A549 treated with DMSO at 1 μM for 4 hours (cell line): ENCODE measurements at places on chromosomes 2 and 18. TPM values are rescaled to one million over a fixed set of nuclear protein-coding genes. Genes with fewer than 3 reads are reported as not detected.

Gene ADI1
- 53.0 to 63.8 TPM (median 55.6 TPM) in 5 replicates for total RNA-seq

Gene C1QL2
- 0.14 to 0.21 TPM (median 0.14 TPM) in 4 of 5 replicates, not detected in the other for total RNA-seq

Gene FOXI3
- total RNA-seq = not detected in 5 replicates

Gene ADAM23
- 8.8 to 10.2 TPM (median 10.0 TPM) in 5 replicates for total RNA-seq

Gene GAL3ST2
- total RNA-seq = 0.23 to 0.40 TPM (median 0.34 TPM) in 4 of 5 replicates, not detected in the other

Gene ERBB4
- total RNA-seq = not detected in 5 replicates

Gene LIMS4
- 0.32 to 0.99 TPM (median 0.59 TPM) in 5 replicates for total RNA-seq

Gene COA5
- 15.3 to 24.9 TPM (median 21.0 TPM) in 5 replicates for total RNA-seq

Gene C2orf81
- 3.2 to 4.4 TPM (median 3.2 TPM) in 5 replicates for total RNA-seq

Gene CYTIP
- not detected in 5 replicates for total RNA-seq

Gene PIGN
- total RNA-seq = 8.1 to 14.3 TPM (median 11.0 TPM) in 5 replicates

Gene COLEC12
- total RNA-seq = 0.03 to 0.06 TPM (median 0.05 TPM) in 4 of 5 replicates, not detected in the other

Gene TMEM247
- total RNA-seq = not detected in 5 replicates

Gene SCG2
- total RNA-seq = 0.94 to 1.5 TPM (median 1.2 TPM) in 5 replicates

Gene DIPK1C
- total RNA-seq = not detected in 5 replicates

Gene PCARE
- total RNA-seq = not detected in 5 replicates

Gene FOXD4L1
- 0.31 to 0.87 TPM (median 0.33 TPM) in 5 replicates for total RNA-seq

Gene TGFA
- total RNA-seq = 7.4 to 9.5 TPM (median 8.6 TPM) in 5 replicates

Gene SERPINB2
- 0.05 to 0.08 TPM in 2 of 5 replicates, not detected in the others for total RNA-seq

Gene UGT1A4
- total RNA-seq = 0.07 TPM in 1 of 5 replicates, not detected in the others

Gene TSPYL6
- total RNA-seq = not detected in 5 replicates

Gene SPATA3
- not detected in 5 replicates for total RNA-seq

Gene TMEM37
- total RNA-seq = 1.6 to 2.0 TPM (median 1.9 TPM) in 5 replicates

Gene CIB4
- 0.16 to 0.31 TPM (median 0.26 TPM) in 3 of 5 replicates, not detected in the others for total RNA-seq

Gene AMER3
- total RNA-seq = not detected in 5 replicates

Gene FKBP7
- total RNA-seq = 9.3 to 13.2 TPM (median 10.8 TPM) in 5 replicates

Gene SIX3
- 0.17 to 0.45 TPM (median 0.34 TPM) in 5 replicates for total RNA-seq

Gene ARHGAP15
- total RNA-seq = not detected in 5 replicates

Gene CHST9
- total RNA-seq = not detected in 5 replicates

Gene INSIG2
- 10.2 to 12.2 TPM (median 11.9 TPM) in 5 replicates for total RNA-seq

Gene MAPK4
- 0.02 to 0.17 TPM (median 0.07 TPM) in 5 replicates for total RNA-seq

Gene ZNF532
- 22.3 to 29.1 TPM (median 25.9 TPM) in 5 replicates for total RNA-seq

Gene ABCB11
- total RNA-seq = 0.01 to 0.03 TPM (median 0.02 TPM) in 3 of 5 replicates, not detected in the others

Gene FAP
- 0.08 to 0.15 TPM (median 0.11 TPM) in 3 of 5 replicates, not detected in the others for total RNA-seq

Gene LYPD1
- total RNA-seq = 15.1 to 20.5 TPM (median 18.2 TPM) in 5 replicates

Gene TMEM169
- 0.40 to 0.91 TPM (median 0.63 TPM) in 5 replicates for total RNA-seq

Gene SNTG2
- not detected in 5 replicates for total RNA-seq

Gene TOGARAM2
- total RNA-seq = 0.12 to 0.33 TPM (median 0.15 TPM) in 5 replicates

Gene TET3
- 7.1 to 8.4 TPM (median 7.7 TPM) in 5 replicates for total RNA-seq

Gene GPR75
- total RNA-seq = 1.5 to 2.6 TPM (median 2.2 TPM) in 5 replicates

Gene MRPL53
- total RNA-seq = 105 to 147 TPM (median 128 TPM) in 5 replicates

Gene ACSL3
- 84.5 to 113 TPM (median 107 TPM) in 5 replicates for total RNA-seq
